ENCODE measurements at places on chromosomes 16 and 17. TPM values are rescaled to one million over a fixed set of nuclear protein-coding genes. Genes with fewer than 3 reads are reported as not detected.

DNASE1L2 gene
- 2.0 TPM for total RNA-seq

LONP2 gene
- total RNA-seq: 52.1 TPM

TSPOAP1 gene
- 60.9 TPM for total RNA-seq

TMEM238L gene
- not detected for total RNA-seq

MILR1 gene
- total RNA-seq: 0.35 TPM

PAQR4 gene
- 52.3 TPM for total RNA-seq

KIFC3 gene
- total RNA-seq: not detected

CACNA1G gene
- not detected for total RNA-seq

TMIGD1 gene
- not detected for total RNA-seq

HBA1 gene
- total RNA-seq: not detected

TBC1D3E gene
- not detected for total RNA-seq

AOC2 gene
- total RNA-seq: 1.1 TPM

DNAH2 gene
- not detected for total RNA-seq

DPEP1 gene
- total RNA-seq: not detected

SLC52A1 gene
- total RNA-seq: 0.65 TPM

CCL1 gene
- 6.8 TPM for total RNA-seq

ZNF469 gene
- 0.23 TPM for total RNA-seq

MARVELD3 gene
- 0.15 TPM for total RNA-seq

CD7 gene
- 140 TPM for total RNA-seq

PYDC1 gene
- not detected for total RNA-seq

CDC42EP4 gene
- 3.6 TPM for total RNA-seq

SALL1 gene
- total RNA-seq: not detected

TBC1D3C gene
- total RNA-seq: not detected

MCRIP2 gene
- total RNA-seq: 22.8 TPM

CAVIN1 gene
- total RNA-seq: 1.1 TPM

SLFN13 gene
- total RNA-seq: 96.7 TPM

RGS11 gene
- total RNA-seq: 0.10 TPM
